SHP77 (cell line): ENCODE measurements at places on chromosomes 2 and 18.

DNA sequence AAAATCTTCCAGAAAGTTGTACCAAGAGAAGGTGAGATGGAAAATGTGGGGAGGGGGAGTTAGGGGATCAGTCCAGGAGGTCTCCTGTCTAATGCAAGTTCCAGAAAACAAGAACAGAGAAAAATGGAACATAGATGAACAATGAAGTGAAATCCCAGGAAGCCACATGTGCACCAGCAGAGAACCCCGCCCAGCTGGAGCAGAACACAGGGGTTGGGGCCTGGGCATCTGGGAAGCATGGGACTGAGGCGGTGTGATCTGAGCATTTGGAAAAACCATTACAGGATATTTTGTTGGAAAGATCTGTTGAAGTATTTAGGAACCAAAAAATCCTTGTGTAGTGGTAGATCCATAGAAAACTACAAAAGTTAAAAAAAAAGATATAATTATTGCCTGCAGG, 133.7 kb downstream of the INO80D start:
- DNase-seq, result no peak

GRCh38 chr2:223642506-223642905, 40.3 kb upstream of the SCG2 start:
- DNase-seq, result no peak

DNA sequence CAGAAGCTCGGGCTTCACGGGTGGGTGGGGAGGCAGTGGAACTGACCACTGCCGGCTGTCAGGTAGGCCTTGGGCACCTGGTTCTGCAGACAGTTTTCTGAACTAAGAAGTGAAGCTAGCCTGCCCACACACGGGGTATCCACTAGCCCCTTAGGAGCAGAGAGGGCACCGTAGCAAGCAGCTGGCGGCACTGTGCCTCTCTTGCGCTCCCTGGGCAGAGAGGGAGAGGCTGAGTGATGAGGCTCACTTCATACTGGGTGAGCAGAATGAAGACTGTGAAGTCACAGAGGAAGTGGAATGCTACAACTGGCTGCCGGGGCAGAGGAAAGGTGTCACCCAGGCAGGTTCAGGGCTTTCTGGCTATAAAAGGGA, 753 bp downstream of the ITPRIPL1 start:
- no peak for DNase-seq

DNA sequence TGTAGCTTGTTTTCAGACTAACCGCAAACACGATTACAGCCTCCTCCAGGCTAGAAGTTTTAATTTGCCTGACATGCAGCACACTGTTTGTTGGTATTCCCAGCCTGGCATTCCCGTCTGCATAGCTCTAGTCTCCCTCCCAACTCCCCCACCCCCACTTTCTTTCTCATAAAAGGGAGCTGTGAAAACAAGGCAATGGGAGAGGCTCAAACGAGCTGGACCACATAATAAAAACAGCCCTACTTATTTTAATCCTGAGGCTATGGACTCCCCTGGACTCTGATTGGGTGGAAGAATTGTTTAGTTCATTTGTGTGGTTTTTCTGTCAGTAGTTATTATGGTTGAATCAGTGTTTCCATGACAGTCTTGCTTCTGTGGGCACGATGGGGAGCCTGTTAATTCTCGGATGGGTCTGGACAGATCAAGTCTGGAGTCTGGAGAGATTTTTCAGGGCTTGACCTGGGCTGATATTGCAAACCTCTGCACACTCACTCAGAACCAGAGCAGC, 1.2 kb downstream of the STON1 start:
- no peak for DNase-seq

GRCh38 chr2:20560891-20561636, 89.8 kb downstream of the HS1BP3 start:
- no peak for DNase-seq

GRCh38 chr2:180367815-180368214, 360.7 kb upstream of the CWC22 start:
- DNase-seq, result no peak

DNA sequence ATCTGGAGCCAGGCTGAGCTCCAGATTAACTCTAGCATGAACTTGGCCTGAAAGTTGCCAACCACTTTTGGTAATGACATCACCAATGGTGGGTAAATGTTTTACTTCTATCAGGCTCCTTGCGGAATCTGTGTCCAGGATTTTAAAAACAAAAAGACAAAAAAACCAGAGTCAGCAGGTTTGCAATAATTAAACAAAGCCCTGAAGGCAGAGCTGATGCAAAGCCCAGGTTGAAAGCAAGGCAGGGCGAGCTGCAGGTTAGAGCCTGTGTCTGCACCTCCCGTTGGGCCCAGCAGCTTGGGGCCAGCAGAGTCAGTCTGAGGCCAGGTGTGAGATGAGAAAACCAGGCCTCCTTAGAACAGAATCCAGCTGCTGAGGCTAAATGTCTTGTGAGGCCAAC, 29.1 kb upstream of the ALK start:
- no peak for DNase-seq

- DNase-seq, result no peak
These were observed 37.0 kb downstream of the DAW1 start for GRCh38 chr2:227908266-227909054.

- DNase-seq, result no peak
These were observed 773.9 kb upstream of the LRATD1 start for GRCh38 chr2:13858626-13859025.

GRCh38 chr2:100283724-100284501, 38.4 kb downstream of the LONRF2 start:
- no peak for DNase-seq

- DNase-seq, result no peak
These were observed 230.9 kb upstream of the ZSWIM2 start for GRCh38 chr2:187079901-187080300.

DNA sequence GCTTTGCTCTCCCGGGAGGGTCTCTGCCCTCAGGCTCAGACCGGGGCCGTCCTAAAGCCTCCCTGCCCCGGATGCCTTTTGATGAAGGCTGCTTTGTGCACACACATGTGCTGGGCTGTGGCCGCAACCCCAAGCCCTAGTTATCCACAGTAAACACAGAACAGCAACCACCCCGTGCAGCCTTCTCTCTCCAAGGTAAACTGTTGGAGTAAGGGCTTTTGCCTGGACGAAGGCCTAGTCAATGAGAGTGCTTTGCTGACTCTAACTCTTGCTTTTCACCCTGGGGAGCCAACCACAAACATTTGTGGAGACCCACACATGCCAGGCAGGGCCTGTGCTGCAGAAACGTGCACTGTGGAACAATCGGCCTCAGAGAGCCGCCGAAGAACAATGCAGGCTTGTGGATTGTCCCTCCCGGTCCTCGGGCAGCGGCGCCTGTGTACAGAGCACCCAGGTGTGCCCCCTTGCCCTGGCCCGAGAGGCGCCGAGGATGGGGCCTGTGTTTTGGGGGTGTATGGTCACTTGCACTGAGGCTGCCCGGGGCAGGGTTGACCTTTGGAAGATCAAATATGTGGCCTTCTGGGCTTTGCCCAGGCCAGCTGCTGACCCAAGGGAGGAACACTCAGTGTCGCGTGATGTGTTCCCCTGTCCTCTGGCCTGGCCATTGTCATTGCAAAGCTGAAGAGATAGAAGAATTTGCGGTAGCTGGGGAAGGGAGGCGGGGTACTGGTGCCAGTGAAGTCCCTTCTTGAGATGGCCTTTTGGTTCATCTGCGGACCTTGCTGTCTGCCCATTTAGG, 37.0 kb downstream of the CTIF start:
- no peak for DNase-seq

DNA sequence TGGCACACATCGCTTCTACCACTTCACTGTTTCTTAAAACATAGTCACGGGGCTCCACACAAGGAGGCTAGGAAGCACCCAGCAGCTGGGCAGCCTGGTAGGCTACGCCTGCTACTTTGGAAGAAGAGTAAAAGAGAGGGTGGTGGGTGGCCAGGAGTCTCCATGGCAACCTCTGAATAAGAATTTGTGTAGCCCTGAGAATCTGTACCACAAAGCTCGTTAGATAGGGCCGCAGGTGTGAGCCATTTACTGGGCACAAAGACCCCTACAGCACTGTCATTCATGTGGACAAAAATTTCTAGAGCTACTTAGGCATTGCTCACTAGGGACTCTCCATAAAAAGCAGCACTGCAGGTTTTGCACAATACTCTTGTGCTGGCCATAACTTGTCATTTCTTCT, 166.4 kb upstream of the MSH6 start:
- no peak for DNase-seq

GRCh38 chr2:47304654-47305053, 98.3 kb upstream of the MSH2 start:
- no peak for DNase-seq

- DNase-seq, result no peak
These were observed 515.3 kb upstream of the MEX3C start for GRCh38 chr18:51712821-51713220.

- DNase-seq, result no peak
These were observed 8.5 kb upstream of the AGAP1 start for GRCh38 chr2:235485362-235485761.

DNA sequence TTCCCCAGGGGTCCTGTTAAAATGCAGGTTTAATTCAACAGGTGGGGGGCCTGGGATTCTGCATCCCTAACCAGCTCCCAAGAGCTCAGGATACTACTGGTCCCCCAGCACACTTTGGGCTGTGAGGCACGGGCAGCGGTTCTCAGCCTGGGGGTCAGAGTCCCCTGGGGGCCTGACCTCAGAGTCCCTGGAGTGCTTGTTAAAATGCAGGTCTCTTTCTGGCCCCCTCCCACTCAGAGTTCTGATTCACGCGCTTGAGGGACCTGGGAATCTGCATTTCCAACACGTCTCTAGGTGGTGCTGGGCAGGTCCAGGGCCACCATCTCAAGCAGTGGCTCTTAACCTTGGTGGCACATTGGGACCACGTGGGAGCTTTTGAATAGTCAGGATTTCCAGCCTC, 2.8 kb upstream of the OTOS start:
- no peak for DNase-seq

- DNase-seq, result no peak
These were observed 85.1 kb upstream of the ZBTB14 start for GRCh38 chr18:5380586-5380985.

GRCh38 chr2:56325661-56326345, 142.0 kb downstream of the CCDC85A start:
- no peak for DNase-seq

GRCh38 chr2:197263077-197263476, 47.5 kb downstream of the ANKRD44 start:
- no peak for DNase-seq

GRCh38 chr2:182744490-182744889, 28.4 kb downstream of the DNAJC10 start:
- DNase-seq, result no peak

- no peak for DNase-seq
These were observed 52.6 kb downstream of the TWIST2 start for GRCh38 chr2:238900511-238900910.

DNA sequence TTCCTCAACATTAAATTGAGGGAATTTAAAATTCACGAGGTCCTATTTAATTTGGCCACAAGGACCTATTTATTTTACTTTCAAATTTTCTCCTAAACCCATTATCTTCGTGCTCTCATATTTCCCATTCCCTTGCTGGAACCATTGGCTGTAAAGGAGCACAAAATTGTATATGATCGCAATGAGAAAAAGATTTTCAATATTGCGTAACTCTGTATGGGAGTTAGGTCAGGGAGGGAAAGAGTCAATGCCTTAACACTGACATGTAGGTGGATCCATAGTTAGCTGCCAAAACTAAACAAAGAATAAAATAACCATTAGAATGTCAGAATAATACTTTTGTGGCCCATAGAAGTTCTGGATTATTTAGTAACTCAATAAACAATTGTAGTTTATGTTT, 40.6 kb upstream of the ZC3H15 start:
- DNase-seq, result no peak

DNA sequence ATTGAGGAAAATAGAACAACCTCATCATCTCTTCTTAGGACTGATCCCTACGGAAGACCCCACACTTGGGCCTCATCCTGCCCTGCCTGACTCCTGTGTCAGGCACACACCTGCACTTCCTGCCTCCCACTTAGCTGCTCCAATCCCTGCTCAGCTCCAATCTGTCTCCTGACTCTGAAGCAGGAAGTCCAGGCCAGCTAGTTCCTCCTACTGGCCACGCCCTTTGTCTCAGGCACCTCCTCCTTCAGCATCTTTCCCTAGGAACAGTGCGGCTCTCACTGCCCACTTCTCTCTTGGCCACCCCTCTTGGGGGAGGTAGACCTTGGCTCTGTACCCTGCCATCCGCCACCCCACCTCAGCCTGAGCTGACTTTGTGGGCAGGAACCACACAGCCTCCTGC, 135.8 kb downstream of the CELF4 start:
- no peak for DNase-seq

GRCh38 chr2:17748745-17749144, 4.9 kb downstream of the SMC6 start:
- no peak for DNase-seq

DNA sequence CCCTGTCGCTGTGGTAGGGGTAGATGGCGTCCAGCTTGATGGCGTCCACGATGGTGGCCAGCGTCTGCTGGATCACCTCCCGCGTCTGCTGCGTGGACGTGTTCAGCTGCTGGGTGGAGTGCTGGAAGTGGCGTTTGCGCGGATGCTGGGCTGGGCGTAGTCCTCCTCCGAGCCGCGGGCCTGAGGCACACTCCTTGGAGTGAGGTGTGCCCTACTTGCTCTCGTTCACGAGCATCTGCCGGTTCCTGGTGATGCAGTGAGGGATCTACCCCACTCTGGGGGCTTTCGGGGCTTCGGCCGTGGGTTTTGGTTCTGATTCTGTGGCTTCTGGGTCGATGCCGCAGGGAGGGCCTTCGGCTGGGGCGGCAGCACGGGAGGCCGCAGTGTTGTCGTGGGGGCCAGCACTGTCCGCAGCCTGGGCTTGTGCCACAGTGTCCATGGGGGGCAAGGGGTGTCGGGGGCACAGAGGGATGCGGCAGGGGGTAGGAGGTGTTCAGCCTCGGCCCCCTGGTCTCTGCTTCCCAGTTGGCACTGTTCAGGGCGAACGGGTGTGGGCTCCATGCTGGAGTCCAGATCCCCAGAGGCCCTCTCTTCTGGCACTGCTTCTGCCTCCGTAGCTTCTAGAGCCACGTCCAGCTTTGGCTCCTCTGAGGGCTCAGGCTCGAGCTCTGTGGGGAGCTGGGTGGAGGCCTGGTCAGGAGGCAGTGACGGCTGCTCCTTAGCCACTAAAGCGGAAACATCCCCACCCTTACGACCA, 890.6 kb upstream of the LRRTM1 start:
- no peak for DNase-seq

DNA sequence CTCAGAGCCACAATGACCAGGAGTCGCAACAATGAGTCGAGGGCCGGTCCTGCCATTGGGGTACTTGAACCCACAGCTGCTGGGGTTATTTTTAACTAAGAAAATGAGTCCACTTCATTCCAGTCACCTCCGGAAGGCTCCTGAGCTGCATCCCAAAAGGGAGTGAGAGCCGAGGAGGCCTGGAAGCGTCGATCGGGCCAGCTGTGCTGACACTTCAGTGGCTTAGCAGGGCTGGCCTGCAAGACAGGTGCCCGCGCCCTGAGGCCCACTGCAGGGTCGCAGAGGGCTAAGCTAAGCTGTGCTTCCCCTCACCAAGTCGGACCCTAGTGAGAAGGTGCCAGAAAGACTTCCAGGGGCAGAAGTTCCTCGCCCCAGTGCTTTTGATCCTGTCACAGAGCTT, 21.1 kb downstream of the TBC1D8 start:
- peak; percentile 55 for DNase-seq

- DNase-seq, result no peak
These were observed 178.2 kb upstream of the EPHA4 start for GRCh38 chr2:221750316-221750715.

- no peak for DNase-seq
These were observed 223.7 kb upstream of the TRIB2 start for GRCh38 chr2:12493031-12493513.

- no peak for DNase-seq
These were observed 151.9 kb downstream of the EPHA4 start for GRCh38 chr2:221420245-221420644.

- DNase-seq, result no peak
These were observed 32.2 kb upstream of the MAP3K20 start for GRCh38 chr2:173043476-173043875.

GRCh38 chr2:191572319-191572718, 105.6 kb upstream of the NABP1 start:
- DNase-seq, result no peak
